ENCODE measurements at places on chromosomes 5 and 9.

DNA sequence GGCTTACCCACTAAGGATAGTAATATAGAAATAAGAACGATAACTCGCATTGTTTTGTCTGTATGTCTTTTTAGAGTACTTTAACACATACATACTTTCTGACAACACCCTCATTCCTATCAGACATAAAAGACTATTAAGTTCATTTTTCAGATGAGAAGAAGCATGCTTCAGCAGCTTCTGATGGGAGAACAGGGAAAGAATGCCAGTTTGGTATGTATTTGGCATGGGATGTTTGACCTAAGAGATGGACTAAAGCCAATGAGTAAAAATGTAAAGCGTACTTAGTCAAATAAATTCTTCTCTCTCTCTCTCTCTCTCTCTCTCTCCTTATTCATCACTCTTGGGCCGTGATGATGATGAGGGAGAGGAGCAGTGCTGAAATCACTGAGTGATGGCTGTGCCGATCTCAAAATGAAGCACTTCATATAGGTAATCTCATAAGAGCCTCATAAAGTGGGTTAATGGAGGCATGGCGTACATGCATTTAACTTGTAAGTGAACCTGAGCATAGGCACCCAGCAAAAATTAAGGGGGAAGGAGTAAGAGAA, 71.5 kb downstream of the SLIT3 start:
- no peak for DNase-seq

GRCh38 chr5:111129938-111130337, 37.8 kb downstream of the WDR36 start:
- no peak for DNase-seq

DNA sequence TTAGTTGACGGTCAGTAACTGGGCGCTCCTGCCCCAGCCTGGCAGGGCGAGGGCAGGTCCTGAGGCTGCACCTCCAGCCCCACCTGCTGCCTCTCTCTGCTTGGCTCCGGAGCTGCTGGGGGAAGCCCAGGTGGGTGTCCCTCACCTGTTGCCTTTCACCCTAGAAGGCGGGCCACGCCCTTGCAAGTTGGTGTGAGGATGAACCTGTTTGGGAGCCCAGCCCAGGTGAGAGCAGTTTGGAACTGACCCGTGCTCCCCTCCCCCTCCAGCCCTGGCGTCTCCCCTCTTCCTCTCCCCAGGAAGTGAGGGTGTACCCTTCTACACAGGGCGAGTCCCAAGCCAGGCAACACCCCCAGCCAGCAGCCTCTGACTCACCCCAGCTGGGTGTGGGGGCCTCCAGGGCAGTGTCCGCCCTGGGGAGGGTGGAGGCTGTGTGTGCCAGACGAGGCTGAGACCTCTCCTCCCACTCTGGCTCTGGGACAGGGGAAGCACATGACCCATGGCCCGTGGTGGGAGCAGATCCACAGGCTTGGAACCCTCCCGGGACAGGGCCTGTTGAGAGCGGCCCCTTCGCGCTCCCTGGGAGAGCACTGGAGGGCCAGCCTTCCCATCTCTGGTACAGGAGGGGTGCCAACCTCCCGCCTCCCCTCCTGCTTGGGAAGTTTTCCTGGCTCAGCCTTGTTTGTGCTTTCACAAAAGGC, 10.4 kb downstream of the LRRC8A start:
- DNase-seq, result peak; percentile 54

DNA sequence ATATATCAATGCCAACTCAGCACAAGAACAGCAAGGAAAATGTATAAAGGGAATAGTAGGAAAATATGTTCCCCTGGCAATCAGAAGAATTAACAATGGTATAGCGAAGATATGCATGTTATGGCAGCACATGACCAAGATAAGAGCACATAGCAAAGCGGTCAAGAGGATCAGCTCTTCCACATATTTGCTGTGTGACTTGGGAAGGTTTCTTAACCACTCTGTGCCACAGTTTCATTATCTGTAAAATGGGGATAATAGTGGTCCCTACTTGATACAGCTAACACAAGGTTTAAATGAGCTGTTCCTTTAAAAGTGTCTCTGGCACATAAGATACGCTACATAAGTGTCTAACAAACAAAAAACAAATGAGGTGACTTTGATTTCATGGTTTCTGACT, 77.9 kb upstream of the PIP5K1B start:
- no peak for DNase-seq

DNA sequence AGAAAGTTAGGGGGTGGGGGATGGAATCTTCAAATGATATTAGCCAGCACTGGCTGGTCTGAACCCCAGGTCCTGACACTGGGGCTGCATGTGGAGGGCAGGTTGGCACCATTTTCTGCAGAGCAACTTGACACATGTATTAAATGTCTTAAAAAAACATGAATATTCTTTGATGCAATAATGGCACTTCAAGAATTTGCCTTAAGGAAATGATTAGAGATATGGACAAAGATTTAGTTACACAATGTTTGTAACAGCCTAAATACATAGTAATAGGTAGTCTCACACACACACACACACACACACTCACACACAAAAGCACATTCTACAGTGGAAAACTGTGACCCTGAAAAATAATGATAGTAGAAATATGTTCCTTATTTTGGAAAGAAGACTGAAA, 3.6 kb downstream of the SVEP1 start:
- DNase-seq, result no peak

GRCh38 chr9:25681266-25681665, 3.0 kb upstream of the TUSC1 start:
- DNase-seq, result no peak

- DNase-seq, result no peak
Measured at GRCh38 chr5:96501991-96502646, 69.1 kb upstream of the PCSK1 start.

- no peak for DNase-seq
Measured at GRCh38 chr5:89972901-89973300, 436.7 kb downstream of the CETN3 start.

DNA sequence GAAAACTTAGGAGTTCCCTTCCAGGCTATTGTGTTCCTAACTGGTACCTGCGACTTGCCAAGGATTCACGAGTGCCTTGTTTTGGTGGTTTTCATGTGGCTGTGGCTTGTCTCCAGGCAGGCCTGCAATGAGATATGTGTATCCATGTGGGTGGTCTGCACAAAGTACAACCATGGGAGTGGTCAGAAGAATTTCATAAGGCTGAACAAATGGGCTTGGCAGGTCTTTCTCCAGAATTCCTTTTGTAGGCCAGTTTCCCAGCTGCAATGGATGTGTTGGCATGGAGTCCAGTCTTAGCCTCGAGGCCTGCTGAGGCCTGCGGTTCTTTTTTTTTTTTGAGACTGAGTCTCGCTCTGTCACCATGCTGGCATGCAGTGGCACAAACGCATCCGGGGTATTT, 28.8 kb upstream of the MELK start:
- no peak for DNase-seq

DNA sequence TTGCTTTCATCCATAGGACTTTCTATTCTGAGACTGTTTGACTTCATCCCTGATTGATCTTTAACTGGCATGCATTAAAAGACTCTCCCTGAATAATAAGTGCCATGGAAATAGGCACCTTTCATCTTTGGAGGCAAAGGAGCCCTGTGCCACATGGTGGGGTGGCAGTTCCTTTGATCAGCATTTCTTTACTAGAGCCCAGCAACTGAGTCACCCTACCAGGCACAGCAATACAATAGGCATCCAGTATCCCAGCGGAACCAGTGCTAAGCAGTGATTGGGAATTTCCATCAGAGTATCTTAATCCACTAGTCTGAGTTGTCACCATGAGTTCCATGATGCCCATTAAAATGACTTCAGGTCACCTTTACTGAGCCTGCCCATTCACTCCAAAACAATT, 476.1 kb upstream of the MPDZ start:
- no peak for DNase-seq

- no peak for DNase-seq
Measured at GRCh38 chr5:123976379-123977033, 464.5 kb downstream of the CSNK1G3 start.

DNA sequence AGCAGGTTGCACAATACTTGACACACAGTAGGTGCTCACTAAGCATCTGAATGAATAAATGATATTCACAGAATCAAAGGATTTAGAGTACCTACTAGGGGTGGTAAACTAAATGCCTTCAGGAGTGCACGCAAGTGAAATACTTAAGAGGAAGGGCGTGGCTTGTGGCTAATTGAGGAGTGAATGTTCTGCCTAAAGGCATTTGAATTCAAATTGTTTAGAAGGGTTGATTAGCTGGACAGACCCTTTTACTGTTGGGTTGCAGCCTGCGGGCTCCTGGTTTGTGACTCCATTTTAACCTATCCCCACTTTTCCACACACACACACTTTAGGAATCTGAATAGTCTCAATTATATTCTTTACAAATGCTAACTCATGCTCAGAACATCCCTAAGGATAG, 63.1 kb downstream of the PPP2R2B start:
- DNase-seq, result no peak

DNA sequence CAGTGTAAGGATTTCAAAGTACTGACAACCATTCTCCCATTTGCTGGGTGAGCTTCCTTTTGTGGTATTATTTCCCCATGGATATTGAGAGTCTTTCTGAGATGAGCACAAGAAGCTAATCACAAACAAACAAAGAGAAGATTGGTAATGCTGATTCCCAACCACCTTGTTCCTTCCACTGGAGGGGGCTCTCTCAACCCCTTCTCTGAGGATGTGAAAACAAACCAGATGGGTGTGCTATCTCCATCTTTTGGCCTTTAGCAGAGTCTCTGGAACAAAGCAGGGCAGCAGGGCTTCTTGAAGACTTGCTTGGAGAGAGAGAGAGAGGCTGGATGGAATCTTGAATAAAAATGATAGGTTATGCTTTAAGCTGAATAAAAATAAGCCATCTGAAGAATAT, 576.7 kb upstream of the ZNF462 start:
- DNase-seq, result no peak

- no peak for DNase-seq
Measured at GRCh38 chr5:149674686-149675085, 55.4 kb upstream of the PPARGC1B start.

- no peak for DNase-seq
Measured at GRCh38 chr5:68565427-68565826, 349.9 kb downstream of the PIK3R1 start.

DNA sequence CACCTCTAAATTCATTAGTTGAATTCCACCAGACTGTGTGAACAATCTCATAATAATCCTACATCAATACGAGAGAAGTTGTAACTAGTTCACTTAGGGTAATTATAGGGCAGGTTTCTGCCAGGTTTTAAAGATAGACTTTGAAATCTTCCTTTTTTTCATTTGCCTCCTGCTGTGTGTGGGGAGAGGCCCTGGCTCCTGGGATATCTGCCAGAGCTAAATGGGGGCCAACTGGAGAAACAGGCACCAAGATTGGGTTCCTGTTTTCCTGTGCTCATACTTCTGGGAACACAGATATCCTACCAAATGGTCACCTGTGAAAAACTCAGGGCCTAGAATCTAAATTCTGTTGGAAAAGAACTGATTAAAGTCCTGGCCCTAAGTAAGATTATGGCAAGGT, 42.3 kb downstream of the SH3RF2 start:
- no peak for DNase-seq

GRCh38 chr5:52685971-52686370, 101.7 kb upstream of the ITGA1 start:
- DNase-seq, result no peak

DNA sequence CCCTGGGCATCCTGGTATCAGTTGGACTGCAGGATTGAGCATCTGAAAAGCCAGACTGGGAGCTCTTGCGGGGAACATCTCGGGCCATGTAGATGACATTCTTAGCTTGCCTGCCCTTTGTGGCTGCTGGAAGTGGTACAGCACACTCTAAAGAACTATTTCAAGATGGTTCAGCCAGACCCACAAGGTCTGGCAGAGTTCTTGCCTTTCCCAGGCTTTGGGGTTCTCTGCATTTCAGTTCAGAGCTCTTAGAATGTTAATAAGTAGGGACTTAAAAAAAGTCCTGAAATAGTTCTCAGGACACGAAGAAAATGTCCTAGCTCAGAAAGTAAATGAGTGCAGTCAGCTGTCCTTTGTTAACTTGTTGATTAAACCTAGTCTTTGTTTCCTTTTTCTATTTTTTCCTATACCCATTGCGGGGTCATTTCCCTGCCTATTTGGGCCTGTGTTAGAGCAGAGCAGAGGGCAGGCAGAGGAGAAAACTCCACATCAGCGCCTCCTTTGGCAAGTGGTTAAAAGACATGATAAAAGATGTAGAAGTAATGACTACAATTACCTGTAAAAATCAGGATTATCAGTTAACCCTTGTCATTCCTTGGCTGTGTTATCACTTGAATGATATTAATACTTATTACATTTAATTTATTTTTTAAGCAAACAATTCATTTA, 291.5 kb downstream of the ZSWIM6 start:
- DNase-seq, result no peak

GRCh38 chr9:134602547-134603362, 38.8 kb upstream of the COL5A1 start:
- no peak for DNase-seq

DNA sequence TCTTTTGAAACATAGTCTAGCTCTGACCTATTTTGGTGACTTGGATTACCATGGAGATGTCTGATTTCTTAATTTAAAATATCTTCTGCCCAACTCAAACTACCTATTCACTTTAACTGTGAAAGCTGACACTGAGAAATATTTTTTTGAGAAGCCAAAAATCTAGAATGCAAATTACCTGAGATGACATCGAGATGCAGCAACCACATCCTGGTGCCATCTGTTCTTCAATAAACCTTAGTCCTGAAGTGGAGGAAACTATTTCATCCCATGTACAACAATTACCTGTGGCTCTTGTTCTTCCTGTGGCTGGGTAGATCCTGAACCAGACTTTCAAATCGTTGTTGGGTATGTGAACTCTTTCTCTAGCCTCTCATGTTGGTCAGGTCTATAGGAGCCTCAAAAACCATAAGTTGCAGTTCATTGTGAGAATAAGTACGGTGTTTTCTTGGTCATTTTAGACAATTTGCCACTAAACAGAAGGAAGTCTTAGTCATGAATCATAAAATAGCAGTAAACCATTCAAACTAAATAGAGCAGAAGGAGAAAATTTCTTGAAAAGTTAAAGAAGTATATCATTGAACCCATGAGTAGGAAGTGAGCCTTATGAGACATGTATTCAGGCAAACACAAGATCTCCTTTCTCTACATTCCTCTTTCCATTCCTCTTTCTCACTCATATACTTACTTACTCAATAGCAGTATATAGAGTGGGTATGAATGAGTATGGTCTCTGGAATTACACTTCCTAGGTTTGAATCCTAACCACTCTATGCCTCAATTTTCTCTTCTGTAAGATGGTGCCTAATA, 176.0 kb downstream of the HMHB1 start:
- no peak for DNase-seq

DNA sequence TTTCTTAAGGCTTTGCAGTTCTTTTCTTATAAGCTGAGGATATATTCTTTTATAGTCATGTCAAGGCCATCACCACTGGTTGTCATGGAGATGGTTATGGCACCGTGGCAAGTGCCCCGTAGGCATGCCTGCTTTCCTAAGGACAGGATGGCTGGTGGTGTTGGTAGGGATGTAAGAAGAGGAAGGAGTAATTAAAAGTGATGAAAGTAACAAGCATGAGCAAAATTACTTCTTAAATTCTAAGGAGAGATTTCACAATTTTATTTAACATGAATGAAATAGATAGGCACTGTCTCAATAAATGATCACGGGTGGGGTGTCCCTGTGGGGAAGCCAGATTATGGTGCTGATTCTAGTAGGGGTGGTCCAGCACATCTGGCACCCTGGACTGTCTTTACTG, 290.2 kb upstream of the KLF4 start:
- no peak for DNase-seq

GRCh38 chr9:137306066-137306849, 4.2 kb upstream of the NRARP start:
- DNase-seq, result no peak
